Progenitor cell of endocrine pancreas (in vitro differentiated cells): ENCODE measurements at places on chromosomes 3 and 15. TPM values are rescaled to one million over a fixed set of nuclear protein-coding genes. Genes with fewer than 3 reads are reported as not detected.

Gene UROC1
- not detected in 2 replicates for total RNA-seq

Gene HRG
- not detected in 2 replicates for total RNA-seq

Gene ERICH6
- total RNA-seq = 0.49 TPM in 1 of 2 replicates, not detected in the other

Gene C3orf80
- total RNA-seq = 0.38 and 0.50 TPM in 2 replicates

Gene PIGZ
- total RNA-seq = 4.7 and 6.0 TPM in 2 replicates

Gene SKIC8
- total RNA-seq = 46.1 and 51.4 TPM in 2 replicates

Gene FAM81A
- total RNA-seq = 0.34 and 0.58 TPM in 2 replicates
